HCEC 1CT (cell line): ENCODE measurements at places on chromosomes 2 and 18.

DNA sequence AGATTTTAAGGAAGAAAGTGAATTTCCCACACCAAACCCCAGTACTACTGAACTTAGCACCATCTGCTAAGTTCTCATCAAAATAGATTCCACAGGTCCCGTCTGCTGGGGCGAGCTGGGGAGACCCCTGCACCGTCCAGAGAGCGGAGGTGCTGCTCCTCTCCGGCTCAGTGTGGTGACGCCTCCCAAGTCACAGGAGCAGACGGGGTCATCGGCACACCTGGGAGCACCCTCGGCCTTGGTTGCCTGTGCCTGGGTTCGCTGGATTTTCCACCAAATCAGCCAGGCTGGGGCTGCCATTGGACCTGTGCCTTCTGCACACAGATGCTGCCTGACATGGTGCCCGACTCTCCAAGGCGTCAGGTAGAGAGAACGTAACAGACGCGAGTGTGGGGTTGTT lies 141.3 kb downstream of the PXDN start:
- DNase-seq = no peak

DNA sequence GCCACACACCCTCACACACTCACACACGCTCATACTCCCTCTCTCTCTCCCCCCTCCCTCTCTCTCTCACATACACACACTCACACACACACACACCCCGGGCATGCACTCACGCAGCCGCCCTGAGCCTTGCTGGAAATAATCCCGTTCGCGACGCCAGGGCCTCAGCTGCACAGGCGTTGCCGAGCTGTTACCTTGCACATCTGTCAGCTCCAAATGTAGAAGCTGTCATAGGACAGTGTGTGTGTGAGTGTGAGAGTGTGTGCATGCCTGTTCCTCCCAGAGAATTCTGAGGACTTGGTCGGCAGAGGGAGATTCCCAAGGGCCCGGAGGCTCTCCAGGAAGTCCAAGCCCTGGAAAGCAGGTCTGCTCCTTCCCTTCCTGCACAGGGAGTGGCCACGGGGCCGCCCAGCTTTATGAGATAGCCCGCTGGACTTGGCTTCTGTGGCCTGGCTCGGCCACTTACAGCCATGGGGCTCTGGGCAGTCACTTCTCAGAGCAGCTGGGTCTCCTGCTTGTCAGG lies 8.6 kb downstream of the SPR start:
- peak; percentile 17 for DNase-seq

DNA sequence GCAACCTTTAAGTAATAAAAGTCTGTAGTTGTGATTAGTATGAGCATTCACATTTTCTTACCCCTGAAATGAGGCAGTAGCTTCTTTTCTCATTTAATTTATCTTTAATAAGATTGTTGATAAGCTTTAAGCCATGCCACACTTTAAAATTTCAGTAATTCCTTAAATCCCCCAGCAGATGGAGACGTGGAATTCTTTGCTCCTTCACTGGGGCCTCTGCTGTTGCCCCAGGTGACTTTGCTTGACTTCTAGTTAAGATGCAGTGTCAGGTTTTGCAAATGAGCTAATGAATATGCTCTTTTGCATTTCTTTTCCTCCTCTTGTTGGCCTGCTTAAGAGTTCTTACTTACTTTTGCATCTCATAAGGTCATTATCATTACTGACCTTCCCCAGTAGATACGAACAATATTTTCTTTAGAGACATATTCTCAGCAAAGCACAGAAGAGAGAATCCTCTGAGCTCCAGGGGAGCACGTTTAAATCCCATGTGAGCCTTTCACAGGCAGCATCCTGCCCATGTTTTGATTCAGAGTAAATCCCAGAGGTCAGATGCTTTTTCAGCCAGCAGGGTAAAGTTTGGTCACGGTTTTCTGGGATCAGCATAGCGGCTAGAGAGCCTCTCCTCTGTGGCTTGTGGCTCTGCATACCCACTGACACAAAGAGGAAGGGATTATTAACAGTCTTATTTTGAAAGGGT lies 222.9 kb downstream of the PTPRM start:
- peak; percentile 51 for DNase-seq

DNA sequence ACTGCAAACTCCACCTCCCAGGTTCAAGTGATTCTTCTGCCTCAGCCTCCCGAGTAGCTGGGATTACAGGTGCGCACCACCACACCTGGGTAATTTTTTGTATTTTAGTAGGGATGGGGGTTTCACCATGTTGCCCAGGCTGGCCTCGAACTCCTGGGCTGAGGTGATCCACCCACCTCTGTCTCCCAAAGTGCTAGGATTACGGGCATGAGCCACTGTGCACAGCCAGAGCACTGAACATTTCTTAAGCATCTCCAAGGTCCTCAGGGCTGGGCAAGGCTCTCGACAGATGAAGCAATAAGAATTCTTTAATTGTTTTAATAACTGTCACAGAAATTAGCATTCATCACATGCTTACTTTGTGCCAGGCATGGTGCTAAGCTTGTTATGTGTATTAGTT lies 4.1 kb downstream of the ATOH8 start:
- DNase-seq = no peak

DNA sequence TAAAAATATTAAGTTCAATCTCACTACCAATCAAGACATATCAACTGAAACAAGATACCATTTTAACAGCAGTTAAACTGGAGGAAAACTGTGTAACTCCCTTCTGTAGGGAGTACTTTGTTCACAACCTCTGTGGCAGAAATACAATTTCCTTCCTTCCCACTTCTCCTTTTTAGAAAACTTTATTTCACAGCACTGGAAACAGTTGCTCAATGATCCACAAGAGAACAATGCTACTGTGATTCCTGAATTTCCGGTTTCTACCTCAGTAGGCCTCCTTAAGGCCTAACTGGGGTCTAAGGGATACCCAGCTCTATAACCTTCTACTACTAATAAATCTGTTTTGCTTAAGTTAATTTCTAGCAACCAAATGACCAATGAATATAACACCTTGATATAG lies 14.1 kb downstream of the TLK1 start:
- DNase-seq = no peak
